NCI-H1105 treated with DMSO at 0.1 percent for 48 hours (cell line): ENCODE measurements at places on chromosomes 5 and 9.
A peak's percentile ranks its signal among the peaks of the same experiment; 100 is the strongest.

GRCh38 chr5:173950829-173951228, 38.1 kb upstream of the C5orf47 start:
- no peak for DNase-seq

DNA sequence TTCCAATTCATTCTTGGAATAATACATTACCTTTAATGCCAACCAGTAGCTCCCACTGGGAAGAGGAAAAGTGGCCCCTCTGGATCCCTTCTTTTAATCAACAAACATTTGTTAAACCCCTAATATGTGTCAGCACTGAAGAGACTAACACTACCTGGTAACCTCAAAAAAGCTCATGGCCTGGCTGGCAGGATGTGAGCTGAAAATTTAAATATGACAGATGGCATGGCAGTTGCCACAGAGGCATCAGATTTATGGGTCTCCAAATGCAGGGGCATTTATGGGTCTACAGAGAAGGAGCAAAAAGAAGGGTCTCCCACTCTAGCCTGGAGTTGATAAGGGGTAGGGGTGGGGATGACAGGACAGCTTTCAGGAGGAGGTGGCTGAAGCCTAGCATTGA, 12.5 kb downstream of the DNAH5 start:
- no peak for DNase-seq

- DNase-seq: peak; percentile 58
Observed at GRCh38 chr5:6745706-6746222, 32.5 kb downstream of the TENT4A start.

GRCh38 chr5:163586531-163586956, 81.1 kb downstream of the MAT2B start:
- DNase-seq: no peak

DNA sequence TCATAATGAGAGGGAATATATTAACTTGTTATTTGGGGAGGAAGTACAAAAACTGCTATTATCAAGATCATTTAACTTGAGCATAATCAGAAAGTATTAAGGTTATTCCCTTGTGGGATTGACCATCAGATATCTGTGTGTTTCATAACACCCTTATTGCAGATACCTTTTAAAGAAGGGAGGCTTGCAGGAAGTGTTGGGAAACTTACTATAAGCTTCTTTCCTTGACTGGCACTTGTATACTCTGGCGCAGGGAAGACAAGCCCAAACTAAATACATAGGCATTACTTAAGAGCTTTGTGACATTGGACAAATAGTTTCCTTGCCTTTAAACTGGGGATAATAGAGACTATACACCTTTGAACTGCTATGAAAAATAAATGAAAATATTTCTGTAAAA, 50.9 kb downstream of the PIK3R1 start:
- no peak for DNase-seq

DNA sequence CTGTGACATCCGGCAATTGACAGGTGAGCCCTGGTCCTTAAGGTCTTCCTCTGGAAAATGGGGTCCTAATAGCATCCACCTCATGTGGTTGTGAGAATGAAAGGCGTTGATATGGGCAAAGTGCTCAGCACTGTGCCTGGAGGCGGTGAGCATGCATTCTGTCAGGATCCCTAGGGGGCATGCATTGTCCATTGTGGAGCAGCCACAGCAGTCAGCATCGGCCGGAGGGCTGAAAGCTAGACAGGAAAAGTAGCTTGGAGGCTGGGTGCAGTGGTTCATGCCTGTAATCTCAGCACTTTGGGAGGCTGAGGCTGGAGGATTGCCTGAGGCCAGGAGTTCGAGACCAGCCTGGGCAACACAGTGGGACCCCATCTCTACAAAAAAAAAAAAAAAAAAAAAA, 122.2 kb downstream of the LHX2 start:
- DNase-seq: no peak

- DNase-seq: no peak
Observed at GRCh38 chr5:173646692-173647091, 30.2 kb upstream of the BOD1 start.

GRCh38 chr9:134493461-134494272, 147.9 kb upstream of the COL5A1 start:
- DNase-seq: no peak

- DNase-seq: no peak
Observed at GRCh38 chr5:93034621-93035590, 546.1 kb downstream of the NR2F1-AS1 start.
